H1 (cell line): ENCODE measurements at places on chromosomes 2 and 18. TPM values are rescaled to one million over a fixed set of nuclear protein-coding genes. Genes with fewer than 3 reads are reported as not detected.

GRCh38 chr2:47494267-47495130 lies 91.5 kb downstream of the MSH2 start:
- H3K36me3 ChIP-seq = no peaks in the 10 kb centered on the region
- DNase-seq = peak; percentile 41
- H3K4me1 ChIP-seq = no peaks in the 10 kb centered on the region; the same call in 1 of the 2 replicates

- no peaks in the 10 kb centered on the region for H3K4me1 ChIP-seq
- H3K36me3 ChIP-seq = no peaks in the 10 kb centered on the region
- no peak overlapping the region for H3K4me3 ChIP-seq
- peaks cover 1% of the 10 kb centered on the region for H3K27me3 ChIP-seq
- DNase-seq = no peak
Measured at GRCh38 chr2:76427452-76427851, 716.7 kb upstream of the GCFC2 start.

DNA sequence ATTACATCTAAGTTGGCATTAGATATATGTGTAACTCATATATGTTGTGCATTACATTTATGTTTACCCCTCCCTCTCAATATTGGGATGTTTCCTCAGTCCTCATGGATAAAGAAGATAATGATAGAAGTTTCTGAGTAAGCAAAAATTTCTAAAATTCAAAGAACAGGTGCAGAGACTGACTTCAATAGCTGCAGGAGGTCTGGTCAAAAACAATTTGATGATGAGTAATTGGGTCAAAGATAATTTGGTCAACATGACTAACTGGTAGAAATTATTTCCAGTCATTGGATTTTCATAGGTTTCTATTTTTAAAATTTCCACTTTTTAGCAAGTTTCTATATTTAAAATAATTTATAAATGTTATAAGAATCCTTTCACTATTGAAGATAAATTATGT lies 1130.9 kb upstream of the SLC39A10 start:
- H3K4me3 ChIP-seq = no peak overlapping the region
- no peaks in the 10 kb centered on the region for H3K27me3 ChIP-seq
- no peaks in the 10 kb centered on the region for H3K4me1 ChIP-seq
- no peaks in the 10 kb centered on the region for H3K36me3 ChIP-seq

DNA sequence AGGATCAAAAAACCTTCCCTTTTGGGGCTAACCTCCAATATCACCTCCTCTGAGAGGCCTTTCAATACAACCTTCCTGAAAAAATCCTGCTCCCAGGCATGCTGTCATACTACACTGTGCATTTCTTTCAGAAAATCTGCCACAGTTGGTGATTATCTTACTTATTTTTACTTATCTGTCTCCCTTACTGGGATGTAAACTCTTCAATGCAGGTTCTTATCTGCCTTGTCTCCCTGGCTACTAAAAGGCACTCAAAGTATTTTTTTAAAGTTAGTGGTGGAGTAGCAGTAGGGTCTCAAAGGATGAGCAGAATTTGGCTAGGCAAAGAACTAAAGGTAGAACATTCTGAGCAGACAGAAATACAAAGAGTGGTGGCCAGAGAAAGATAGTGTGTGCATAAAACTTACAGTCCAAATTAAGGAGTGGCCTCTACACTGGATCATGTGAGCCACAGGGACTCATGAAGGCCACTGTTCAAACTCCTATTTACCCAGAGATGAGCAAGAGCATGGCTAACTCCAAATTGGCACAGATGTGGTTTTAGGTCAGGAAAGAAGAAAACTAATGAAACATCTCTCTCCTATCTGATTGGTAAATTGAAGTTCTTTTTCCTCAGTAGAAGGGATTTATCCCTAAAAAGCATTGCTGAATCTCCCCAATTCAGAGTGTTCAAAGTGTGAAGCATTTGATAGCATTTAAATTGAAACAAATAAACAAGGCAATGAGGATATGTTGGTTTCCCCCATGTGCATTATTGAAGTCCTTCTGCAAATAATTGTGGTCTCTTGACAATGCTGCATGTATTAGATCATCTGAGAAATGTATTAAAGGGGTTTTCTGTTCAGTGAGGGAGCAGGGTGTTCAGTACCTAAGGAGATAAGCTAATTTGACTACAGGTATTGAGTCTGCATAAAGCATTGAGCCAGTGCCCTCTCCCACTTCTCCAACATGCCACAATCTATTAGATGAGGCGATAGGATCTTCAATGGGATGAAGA lies 285.5 kb downstream of the MREG start:
- H3K27me3 ChIP-seq = no peaks in the 10 kb centered on the region
- H3K4me3 ChIP-seq = no peak overlapping the region
- H3K36me3 ChIP-seq = no peaks in the 10 kb centered on the region
- no peak for DNase-seq
- no peaks in the 10 kb centered on the region for H3K4me1 ChIP-seq

Gene PXDN
- polyA plus RNA-seq = 104 and 204 TPM in 2 replicates

Gene SLC4A5
- 0.42 TPM in 2 replicates for polyA plus RNA-seq

Gene TBR1
- polyA plus RNA-seq = 0.05 TPM in 1 of 2 replicates, not detected in the other

- no peak overlapping the region for H3K27ac ChIP-seq
- H3K36me3 ChIP-seq = no peaks in the 10 kb centered on the region; the same call in 1 of the 2 replicates
- H3K27me3 ChIP-seq = no peaks in the 10 kb centered on the region
- no peaks in the 10 kb centered on the region for H3K4me1 ChIP-seq
- no peak for DNase-seq
Measured at GRCh38 chr2:1017827-1018226, 67.2 kb downstream of the SNTG2 start.

Gene OTOS
- 0.17 and 0.19 TPM in 2 replicates for polyA plus RNA-seq
